Glomerular endothelial cell (primary cell): ENCODE measurements at places on chromosomes 2 and 18. TPM values are rescaled to one million over a fixed set of nuclear protein-coding genes. Genes with fewer than 3 reads are reported as not detected.

Gene DNAJC27
- total RNA-seq, result 2.2 and 2.3 TPM in 2 replicates

Gene ANKRD29
- total RNA-seq, result 0.24 and 0.58 TPM in 2 replicates

Gene LBH
- total RNA-seq, result 21.4 and 23.0 TPM in 2 replicates

Gene HOXD10
- total RNA-seq, result 1.3 and 2.0 TPM in 2 replicates

Gene MAP3K19
- not detected in 2 replicates for total RNA-seq

Gene CHST9
- total RNA-seq, result 0.05 TPM in 1 of 2 replicates, not detected in the other

Gene MPHOSPH10
- 17.9 and 23.2 TPM in 2 replicates for total RNA-seq

Gene GKN1
- total RNA-seq, result not detected in 2 replicates

Gene AQP12A
- total RNA-seq, result not detected in 2 replicates

Gene MPPE1
- 11.4 and 19.8 TPM in 2 replicates for total RNA-seq

DNA sequence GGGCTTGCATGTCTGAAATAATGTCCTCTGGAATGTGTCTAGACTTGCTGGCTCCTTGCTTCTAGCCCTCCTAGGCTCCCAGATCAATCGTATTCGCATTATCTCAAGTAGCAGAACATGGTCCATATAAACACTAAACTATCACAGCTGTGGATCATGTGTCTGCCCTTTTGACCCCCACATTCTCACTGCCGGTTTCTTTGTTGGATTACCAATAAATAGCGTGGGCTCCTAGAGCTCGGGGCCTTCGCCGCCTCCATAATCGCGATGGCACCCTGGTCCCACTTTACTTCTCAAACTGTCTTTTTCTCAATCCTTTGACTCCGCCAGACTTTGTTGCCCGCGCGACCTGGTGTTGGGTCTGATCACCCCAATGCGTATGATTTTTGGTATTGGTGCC lies 6.3 kb upstream of the SCYGR8 start:
- DNase-seq, result no peak

DNA sequence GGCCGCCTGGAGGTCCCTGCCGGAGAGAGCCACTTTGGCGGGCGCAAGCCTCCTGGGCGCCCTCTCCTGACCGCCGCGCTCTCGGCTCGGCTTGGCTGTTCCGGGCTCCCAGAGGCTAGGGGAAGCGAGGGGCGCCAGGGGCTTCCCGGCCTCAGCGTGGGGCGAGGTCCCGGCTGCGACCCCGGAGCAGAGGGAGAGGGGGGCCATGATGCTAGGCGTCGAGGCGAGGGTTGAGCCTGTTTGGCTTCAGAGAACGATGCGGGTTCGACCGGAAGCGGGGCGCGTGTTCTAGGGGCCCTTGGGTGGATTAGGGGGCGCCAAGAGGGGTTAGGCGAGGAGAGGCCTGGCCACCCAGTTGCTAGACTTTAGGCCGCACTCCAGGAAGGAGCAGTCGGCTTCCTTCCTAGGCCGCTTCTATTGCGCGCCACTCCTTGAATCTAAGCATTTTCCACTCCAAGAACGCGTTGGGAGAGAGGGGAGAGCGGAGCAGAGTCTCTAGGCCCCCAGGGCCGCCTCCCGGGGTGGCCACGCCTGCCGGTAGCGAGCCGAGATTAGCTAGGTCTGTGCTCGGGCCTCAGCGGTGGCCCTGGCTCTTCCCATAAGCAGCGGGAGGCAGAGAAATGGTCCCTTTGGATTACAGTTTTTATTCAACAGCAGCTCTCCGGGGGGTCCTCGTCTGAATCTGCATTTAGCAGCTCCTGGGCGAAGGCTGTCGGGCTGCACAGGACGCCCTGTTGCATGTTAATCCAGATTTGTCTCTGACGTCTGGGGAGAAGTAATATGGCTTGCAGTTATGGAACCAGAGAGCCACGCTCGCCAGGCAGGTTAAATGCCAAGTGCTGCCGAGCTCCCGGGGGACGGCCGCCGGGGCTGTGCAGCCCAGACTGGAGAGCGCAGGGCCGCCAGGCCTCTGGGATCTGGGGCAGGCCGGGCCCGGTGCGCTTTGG lies 11.3 kb downstream of the MEIS1 start:
- no peak for DNase-seq

DNA sequence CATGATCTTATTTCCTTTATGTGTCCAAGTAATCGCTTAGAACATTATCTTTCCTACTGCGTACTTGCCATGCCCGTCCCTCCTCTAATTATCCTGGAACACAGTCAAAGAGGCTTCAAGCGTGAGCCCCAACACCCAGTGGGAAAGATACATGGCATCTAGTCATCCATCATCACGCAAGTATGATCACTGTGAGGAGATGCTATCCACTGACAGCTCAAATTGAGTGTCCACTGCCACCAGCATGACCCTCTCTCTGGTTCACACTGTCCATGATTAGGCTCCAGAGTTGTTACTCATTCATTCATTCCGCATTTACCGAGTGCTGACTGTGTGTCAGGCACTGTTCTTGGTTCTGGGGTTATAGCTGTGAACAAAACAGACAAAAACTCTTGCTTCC lies 124.6 kb downstream of the COPS8 start:
- no peak for DNase-seq

DNA sequence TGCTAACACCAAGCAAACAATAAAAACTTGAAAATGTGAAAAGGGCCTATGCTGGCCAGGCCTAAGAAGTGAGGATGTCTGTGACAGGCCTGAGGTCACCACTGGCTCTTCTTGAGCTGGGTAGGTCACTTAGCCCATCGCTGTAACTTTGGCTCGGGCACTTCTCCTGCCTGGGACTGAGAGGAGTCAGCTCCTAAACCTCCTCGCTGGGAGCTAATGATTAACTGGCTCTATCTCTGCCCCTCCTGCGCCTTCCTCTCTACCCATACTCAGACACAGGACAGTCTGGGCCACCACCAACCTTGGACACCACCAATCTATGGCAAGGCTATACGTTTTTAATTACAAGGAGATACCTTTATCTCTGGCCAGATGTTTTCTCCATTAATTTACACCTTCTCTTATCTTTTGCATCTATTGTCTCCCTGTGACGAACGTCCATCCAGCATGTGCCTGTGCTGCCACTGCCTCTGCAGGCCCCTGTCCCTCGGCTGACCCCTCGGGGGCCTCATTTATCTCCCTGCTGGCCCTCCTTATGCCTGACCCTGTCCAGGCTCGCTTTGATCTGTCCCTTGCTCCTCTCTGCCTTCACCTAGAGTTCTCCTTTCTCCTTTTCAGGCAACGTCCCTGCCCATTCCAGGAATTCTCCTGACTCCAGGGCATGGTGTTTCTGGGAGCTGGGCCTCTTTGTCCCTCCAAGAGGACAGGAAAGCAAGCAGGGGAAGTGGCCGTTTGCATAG lies 149.1 kb upstream of the GATA6 start:
- DNase-seq, result no peak

GRCh38 chr2:241798081-241798630 lies 10.8 kb upstream of the NEU4 start:
- DNase-seq, result no peak

DNA sequence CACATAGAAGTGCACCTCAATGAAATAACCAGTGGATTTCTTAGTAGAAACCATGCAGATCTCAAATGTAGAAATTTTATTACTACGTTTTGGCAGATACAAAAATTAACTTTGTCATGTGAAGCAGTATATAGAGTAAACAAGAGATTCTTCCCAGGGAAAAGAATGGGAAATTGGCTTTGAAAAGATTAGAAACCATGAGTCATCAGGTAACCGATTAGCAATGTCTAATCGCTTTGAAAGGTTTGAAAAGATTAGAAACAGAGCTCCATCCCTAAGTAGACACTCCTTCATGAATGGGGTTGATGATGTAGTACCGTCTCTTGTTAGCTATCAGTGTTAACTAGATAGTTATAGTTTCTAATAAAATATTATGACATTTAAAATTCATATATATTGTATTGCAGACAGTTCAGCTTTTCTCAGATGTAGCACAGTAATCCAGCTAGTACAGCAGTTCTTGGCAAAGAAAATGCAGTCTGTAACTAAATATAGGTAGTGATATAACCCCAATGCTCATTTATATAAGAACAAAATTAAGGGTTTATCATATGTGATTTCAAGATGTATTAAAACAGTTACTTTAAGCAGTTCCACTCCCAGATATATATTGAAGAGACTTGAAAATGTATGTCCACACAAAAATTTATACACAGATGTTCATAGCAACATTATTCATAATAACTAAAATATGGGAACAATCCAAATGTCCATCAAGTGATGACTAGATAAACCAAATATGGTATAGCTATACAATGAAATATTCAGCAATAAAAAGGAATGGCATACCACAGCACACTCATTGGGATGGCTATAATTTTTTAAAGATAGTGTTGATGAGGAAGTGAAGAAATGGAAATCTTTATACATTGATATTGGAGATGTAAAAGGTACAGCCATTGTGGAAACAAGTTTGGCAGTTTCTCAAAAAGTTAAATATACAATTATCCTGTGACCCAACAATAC lies 113.9 kb downstream of the PTPN4 start:
- no peak for DNase-seq

DNA sequence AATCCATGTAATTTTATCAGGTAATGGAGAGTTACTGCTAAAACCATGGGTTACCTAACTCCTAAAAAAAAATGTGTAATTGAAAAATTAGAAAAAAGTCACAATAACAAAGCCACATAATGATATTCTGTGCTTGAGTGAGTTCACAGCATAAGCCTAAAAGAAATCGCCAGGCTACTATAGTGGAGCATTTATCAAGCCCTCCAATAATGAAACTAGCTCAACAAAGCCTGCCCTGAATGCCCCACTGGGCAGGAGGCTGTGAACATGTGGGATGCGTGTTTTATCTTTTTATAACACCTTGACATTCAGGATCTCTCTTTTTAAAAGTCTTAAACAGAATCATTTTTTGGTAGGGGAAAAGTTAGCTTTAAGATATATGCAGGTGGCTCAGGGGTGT lies 86.3 kb downstream of the KCTD18 start:
- DNase-seq, result no peak

GRCh38 chr2:157336137-157337010 lies 10.8 kb upstream of the ERMN start:
- peak; percentile 9 for DNase-seq

DNA sequence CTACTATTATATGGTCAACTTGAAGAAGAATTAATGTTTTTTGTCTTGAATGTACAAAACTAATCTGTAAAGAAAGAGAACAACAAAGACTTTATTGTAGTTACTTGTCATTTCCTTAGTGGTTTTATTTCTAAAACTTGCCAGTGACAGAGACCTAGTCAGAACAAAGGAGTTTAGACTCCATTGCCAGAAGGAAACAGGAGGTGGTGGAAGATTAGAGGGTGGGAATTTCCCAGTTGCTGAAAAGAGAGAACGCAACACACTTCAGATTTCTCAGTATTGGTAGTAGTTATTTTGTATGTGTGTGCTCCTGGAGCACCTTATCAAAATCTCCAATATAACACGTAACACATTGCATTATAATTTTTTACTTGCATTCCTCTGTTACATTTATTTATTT lies 81.4 kb downstream of the CDCA7 start:
- DNase-seq, result no peak

- no peak for DNase-seq
Observed at GRCh38 chr2:225169396-225169795, 127.1 kb upstream of the DOCK10 start.
